Right lobe of liver (tissue), 6 donors: ENCODE measurements at places on chromosomes 11 and 22. TPM values are rescaled to one million over a fixed set of nuclear protein-coding genes. Genes with fewer than 3 reads are reported as not detected.

DNA sequence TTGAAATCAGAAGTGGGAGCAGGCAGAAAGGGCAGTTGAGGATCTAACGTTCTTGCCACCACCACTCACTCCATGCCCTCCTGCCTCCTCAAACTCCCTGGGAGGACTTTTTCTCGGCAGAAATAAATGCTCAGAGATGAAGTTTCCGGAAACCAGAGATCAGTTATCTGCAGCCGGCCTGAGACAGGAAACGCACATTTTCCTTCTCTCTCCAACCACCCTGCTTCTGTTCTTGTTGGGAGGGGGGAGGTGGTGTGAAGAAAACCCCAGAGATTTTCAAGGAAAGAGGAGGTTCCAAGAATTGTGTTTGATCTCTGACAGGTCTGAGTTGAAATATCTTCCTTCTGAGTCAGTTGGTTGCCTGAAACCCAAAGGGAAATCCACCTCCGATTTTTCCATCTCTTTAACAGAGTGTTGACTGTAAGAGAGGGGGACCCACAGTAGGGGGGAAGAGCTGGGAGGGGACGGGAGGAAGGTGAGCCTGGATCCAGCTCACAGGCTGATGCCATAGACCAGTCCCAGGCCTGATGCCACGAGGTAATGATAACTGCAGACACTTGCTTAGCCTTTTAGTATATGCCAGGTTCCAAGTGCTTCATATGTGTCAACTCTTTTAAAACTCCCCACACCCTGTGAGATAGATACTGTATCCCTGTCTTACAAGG, 100.8 kb downstream of the TRAF6 start:
- H3K27me3 ChIP-seq, result no peaks in the 10 kb centered on the region
- peak overlapping the region; percentile 1 for H3K27ac ChIP-seq
- DNase-seq, result peak; percentile 34
- no peaks in the 10 kb centered on the region for H3K36me3 ChIP-seq
- no peaks in the 10 kb centered on the region for H3K4me1 ChIP-seq

Gene SCUBE2
- 0.38 TPM for total RNA-seq

Gene SYCE3
- 4.7 TPM for total RNA-seq

Gene KRTAP5-1
- total RNA-seq, result not detected

DNA sequence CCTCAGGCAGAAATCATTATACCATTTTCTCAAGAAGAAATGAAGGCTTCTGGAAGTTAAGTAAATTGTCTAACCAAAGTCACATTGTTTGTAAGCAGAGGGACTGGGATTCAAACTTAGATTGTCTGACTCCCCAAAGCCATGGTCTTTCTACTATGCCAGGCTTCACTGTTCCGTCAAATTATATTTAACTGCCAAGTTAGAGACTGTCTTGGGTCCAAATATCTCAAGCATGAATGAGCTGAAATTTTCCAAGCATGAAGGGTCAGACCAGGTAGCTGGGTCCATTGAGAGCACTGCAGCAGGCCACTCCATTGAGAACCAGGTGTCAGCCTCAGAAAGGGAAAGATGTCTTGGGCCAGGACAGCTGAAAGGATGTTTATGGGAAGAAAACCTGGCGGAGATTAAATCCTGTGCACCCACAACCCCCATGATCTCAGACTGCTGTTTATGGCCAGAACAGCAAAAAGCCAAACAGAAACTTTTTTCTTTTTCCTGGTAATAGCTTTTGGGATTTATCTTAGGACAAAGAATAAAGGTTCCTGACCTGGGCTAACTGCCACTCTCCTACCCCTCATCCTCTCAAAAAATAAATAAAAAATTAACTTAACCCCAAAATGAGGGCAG, 612.3 kb downstream of the INSC start:
- no peak for DNase-seq
- H3K36me3 ChIP-seq, result no peaks in the 10 kb centered on the region
- H3K4me3 ChIP-seq, result no peak overlapping the region
- H3K27me3 ChIP-seq, result no peaks in the 10 kb centered on the region

DNA sequence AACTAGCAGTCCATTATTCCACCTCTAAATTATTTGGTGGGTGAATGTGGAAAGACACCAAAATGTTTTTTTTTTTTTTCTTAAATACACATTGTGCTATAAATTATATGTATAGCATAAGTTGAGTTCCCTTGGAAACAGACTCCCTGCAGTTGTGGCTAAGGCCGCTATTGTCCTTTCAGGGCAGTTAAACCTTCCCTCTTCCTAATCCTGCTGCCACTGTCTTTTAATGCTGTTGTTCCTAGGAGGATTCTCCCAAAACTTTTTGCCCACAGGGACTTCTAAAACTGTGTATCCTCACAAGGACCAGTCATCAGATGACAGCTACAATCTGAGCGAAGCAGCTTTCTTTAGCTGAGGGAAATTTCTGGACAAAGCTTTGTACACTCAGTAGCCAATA, 478.9 kb upstream of the CHORDC1 start:
- no peaks in the 10 kb centered on the region for H3K27me3 ChIP-seq
- H3K4me1 ChIP-seq, result no peaks in the 10 kb centered on the region
- no peak overlapping the region for H3K4me3 ChIP-seq

Gene OR8B12
- total RNA-seq, result not detected

Gene HDAC10
- total RNA-seq, result 27.2 TPM

Gene OR5P2
- not detected for total RNA-seq

Gene B3GAT1
- total RNA-seq, result 8.8 TPM

GRCh38 chr11:47271961-47272661, 2.2 kb downstream of the MADD start:
- no peak overlapping the region for H3K27ac ChIP-seq
- H3K4me3 ChIP-seq, result no peak overlapping the region
- no peak for DNase-seq
- H3K27me3 ChIP-seq, result no peaks in the 10 kb centered on the region
- peaks cover 26% of the 10 kb centered on the region for H3K36me3 ChIP-seq

DNA sequence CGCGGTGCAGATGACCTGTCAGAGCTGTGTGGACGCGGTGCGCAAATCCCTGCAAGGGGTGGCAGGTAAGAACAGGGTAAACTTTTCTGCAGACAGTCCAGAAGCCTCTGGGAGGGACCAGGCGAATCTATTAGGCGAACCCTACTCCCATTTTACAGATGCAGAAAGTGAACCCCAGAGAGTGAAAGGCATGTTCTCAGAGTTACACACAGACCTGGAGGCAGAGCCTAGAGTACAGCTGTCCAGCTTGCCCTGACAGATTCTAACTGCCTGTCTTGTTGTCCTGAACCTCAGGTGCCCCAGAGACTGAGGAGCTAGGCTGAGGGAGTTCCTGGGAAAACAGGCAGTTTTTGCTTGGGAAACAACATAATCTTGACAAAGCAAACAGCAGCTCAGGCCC, 665 bp downstream of the CCS start:
- DNase-seq, result no peak
- H3K36me3 ChIP-seq, result no peaks in the 10 kb centered on the region
- peak overlapping the region; percentile 84 for H3K4me3 ChIP-seq
- H3K4me1 ChIP-seq, result no peaks in the 10 kb centered on the region
- H3K27ac ChIP-seq, result no peak overlapping the region

GRCh38 chr22:26432619-26433311, 3.7 kb downstream of the ASPHD2 start:
- H3K27ac ChIP-seq, result no peak overlapping the region
- DNase-seq, result no peak
- no peaks in the 10 kb centered on the region for H3K27me3 ChIP-seq
- H3K4me1 ChIP-seq, result no peaks in the 10 kb centered on the region

Gene ZNF70
- total RNA-seq, result 1.1 TPM

DNA sequence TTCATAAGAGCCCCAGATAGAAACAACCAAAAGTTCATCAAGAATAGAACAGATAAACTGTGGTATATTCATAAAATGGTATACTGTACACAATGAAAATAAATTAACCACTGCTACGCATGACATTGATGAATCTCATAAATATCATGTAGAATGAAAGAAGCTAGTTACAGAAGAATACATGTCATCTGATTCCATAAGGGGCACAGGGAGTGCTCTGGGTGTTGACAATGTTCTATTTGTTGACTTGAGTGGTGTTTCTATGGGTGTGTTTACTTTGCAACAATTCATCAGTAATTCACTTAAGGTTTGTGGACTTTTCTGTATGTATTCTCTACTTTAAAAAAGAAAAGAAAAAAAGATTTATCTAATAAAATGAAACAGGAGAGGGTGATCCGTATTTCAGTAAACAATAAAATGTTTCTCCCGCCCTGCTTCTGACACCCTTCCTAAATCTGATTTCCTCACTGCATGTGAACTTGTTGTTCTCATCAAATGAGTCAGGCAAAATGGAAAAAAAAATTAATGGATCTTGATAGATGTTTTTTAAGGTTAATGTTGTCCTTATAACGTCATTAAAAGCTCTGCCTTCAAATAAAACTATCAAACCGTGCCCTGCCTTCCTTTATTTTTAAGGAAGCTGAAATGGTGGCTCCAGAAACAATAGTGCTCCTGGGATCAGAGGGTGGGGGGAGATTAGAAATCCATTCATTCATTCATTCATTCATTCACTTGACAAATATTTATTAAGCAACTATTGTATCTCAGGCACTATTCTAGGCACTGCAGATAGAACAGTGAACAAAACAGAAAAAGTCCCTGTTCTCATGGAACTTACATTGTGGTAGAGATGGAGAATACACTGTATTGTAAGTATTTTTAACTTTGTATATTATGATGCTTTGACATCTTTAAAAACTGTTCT, 77.2 kb upstream of the CD44 start:
- H3K27me3 ChIP-seq, result no peaks in the 10 kb centered on the region
- no peak overlapping the region for H3K4me3 ChIP-seq
- no peak for DNase-seq
- H3K36me3 ChIP-seq, result no peaks in the 10 kb centered on the region
- H3K4me1 ChIP-seq, result no peaks in the 10 kb centered on the region

- no peak overlapping the region for H3K4me3 ChIP-seq
- peaks cover 2% of the 10 kb centered on the region for H3K36me3 ChIP-seq
- no peaks in the 10 kb centered on the region for H3K27me3 ChIP-seq
- H3K27ac ChIP-seq, result no peak overlapping the region
- DNase-seq, result no peak
These were observed 31.5 kb downstream of the KIAA0930 start for GRCh38 chr22:45208993-45209838.

Gene OR4C3
- total RNA-seq, result not detected

DNA sequence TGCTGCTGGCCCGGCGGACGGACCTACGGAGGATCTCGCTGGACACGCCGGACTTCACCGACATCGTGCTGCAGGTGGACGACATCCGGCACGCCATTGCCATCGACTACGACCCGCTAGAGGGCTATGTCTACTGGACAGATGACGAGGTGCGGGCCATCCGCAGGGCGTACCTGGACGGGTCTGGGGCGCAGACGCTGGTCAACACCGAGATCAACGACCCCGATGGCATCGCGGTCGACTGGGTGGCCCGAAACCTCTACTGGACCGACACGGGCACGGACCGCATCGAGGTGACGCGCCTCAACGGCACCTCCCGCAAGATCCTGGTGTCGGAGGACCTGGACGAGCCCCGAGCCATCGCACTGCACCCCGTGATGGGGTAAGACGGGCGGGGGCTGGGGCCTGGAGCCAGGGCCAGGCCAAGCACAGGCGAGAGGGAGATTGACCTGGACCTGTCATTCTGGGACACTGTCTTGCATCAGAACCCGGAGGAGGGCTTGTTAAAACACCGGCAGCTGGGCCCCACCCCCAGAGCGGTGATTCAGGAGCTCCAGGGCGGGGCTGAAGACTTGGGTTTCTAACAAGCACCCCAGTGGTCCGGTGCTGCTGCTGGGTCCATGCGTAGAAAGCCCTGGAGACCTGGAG, 74.1 kb downstream of the LRP5 start:
- H3K4me3 ChIP-seq, result no peak overlapping the region
- peak; percentile 79 for DNase-seq
- peak overlapping the region; percentile 87 for H3K27ac ChIP-seq
- H3K4me1 ChIP-seq, result no peaks in the 10 kb centered on the region
- H3K27me3 ChIP-seq, result no peaks in the 10 kb centered on the region

Gene MS4A7
- total RNA-seq, result 24.7 TPM

Gene GTSE1
- total RNA-seq, result 0.49 TPM

DNA sequence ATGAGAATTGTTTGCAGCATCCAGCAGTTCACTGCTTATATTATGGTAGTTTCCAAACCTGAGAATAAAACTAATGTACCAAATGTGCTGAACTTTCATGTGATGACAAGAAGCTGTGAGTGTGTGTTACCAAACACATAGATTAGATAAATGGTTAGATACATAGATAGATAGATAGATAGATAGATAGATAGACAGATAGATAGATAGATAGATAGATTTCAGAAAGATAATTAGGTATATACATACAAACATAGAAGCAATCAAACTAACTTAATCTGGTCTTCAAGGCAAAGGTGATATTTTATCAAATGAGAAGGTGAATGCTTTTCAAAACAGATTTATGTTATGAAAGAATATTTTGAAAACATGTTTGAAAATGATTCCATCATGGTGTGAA, 147.3 kb upstream of the C11orf58 start:
- DNase-seq, result no peak
- H3K4me3 ChIP-seq, result no peak overlapping the region
- H3K36me3 ChIP-seq, result no peaks in the 10 kb centered on the region
- no peak overlapping the region for H3K27ac ChIP-seq
- no peaks in the 10 kb centered on the region for H3K27me3 ChIP-seq

GRCh38 chr11:6995703-6996102, 24.4 kb downstream of the ZNF214 start:
- no peak overlapping the region for H3K27ac ChIP-seq
- H3K4me3 ChIP-seq, result no peak overlapping the region
- no peaks in the 10 kb centered on the region for H3K27me3 ChIP-seq
- H3K4me1 ChIP-seq, result no peaks in the 10 kb centered on the region
- no peak for DNase-seq

- no peak for DNase-seq
- no peaks in the 10 kb centered on the region for H3K4me1 ChIP-seq
- no peaks in the 10 kb centered on the region for H3K27me3 ChIP-seq
- H3K36me3 ChIP-seq, result no peaks in the 10 kb centered on the region
- H3K4me3 ChIP-seq, result no peak overlapping the region
These were observed 571.7 kb downstream of the METTL15 start for GRCh38 chr11:28679795-28680468.

Gene LTBP3
- total RNA-seq, result 26.6 TPM
